Ovary (tissue), 10 donors: ENCODE measurements at places on chromosomes 11 and 22.
A peak's percentile ranks its signal among the peaks of the same experiment; 100 is the strongest.

DNA sequence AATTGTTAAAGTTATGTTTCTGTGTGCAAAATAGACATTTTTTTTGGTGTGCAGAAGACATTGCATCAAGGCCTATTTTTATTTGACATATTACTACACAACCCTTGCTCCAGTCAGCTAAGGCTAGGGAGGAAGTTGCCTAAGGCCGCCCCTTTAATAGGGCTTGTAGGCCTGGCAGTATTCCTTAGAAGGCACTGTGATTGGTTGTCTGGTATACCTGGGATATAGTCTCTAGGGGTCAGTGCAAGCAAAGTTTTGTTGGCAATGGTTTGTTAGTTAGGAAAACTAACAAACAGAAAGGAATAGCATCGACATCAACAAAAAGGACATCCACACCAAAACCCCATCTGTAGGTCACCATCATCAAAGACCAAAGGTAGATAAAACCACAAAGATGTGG lies 16.9 kb downstream of the CCDC15 start:
- no peak for DNase-seq

GRCh38 chr11:124123622-124124021 lies 8.4 kb downstream of the VWA5A start:
- DNase-seq = no peak

- DNase-seq = no peak
Measured at GRCh38 chr11:128251140-128251539, 336.2 kb downstream of the ETS1 start.

GRCh38 chr22:39520226-39521105 lies at the start of gene ATF4:
Gene ATF4 (plus strand): TSS chr22:39520562. CDS start chr22:39521446, 884 bp downstream.
- DNase-seq = peak; percentile 93

GRCh38 chr22:44578110-44578457 lies 80.1 kb upstream of the RTL6 start:
- peak; percentile 3 for DNase-seq

DNA sequence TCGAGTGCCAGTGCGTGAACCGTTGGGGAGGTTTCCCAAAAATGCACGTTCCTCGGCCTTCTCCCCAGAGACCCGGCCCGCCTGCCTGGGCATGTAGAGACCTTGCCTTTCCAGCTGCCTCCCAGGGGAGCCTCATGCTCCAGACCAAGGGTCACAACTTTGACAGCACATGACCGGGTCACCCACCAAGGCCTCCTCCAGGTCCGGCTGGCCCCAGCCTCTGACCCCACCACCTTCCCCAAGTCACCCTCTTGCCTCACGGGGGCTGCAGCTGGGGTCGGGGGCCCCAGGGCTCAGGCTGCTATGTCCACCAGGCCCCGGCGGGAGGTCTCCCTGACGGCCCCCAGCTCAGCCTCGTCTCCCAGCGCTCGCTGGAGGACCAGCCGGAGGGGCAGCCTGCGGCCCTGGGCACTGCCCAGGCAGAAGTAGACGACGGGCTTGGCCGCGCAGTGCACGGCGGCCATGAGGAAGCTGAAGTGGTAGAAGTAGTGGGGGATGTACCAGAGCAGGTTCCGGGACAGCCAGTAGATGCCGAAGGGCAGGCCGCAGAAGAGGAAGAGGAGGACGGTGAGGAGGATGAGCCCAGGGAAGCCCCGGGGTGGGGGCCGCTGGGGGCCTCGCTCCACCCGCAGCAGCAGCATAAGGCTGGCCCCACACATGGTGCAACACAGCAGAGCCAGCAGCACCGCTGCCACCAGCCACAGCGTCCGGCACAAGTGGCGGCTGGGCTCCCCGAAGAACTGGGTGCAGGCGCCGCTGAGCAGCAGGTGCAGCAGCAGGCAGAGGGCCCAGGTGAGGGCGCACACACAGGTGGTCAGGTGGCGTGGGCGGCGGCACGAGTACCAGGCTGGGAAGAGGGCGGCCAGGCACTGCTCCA lies 4.4 kb downstream of the MRGPRE start:
- DNase-seq = no peak

- DNase-seq = no peak
Measured at GRCh38 chr11:122691549-122692150, 36.1 kb downstream of the UBASH3B start.

GRCh38 chr22:30161051-30161469 lies 80.8 kb downstream of the HORMAD2 start:
- no peak for DNase-seq

GRCh38 chr11:86565801-86566312 lies 106.6 kb downstream of the ME3 start:
- no peak for DNase-seq

DNA sequence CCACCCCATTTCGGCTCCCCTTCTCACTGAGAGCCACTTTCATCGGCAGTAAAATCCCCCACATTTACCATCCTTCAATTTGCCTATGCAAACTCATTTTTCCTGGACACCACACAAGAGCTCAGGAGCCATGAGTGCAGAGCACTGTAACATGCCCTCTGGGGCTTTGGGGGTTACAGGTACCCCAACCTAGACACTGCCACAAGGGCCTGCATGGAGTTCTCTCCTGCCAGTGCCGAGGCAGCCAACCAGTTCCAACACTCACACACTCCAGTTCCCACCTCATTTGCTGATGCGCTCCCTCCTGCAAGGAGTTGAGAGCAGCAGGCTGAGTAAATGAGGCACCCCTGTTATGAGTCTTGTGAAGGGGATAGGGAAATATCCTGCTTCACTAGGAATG lies 76.1 kb downstream of the SMCO4 start:
- no peak for DNase-seq
